Ovary (tissue), 10 donors: ENCODE measurements at places on chromosomes 3 and 15. TPM values are rescaled to one million over a fixed set of nuclear protein-coding genes. Genes with fewer than 3 reads are reported as not detected.

GRCh38 chr15:58584789-58585461, 153.1 kb downstream of the LIPC start:
- H3K27ac ChIP-seq, result no peak overlapping the region
- H3K4me3 ChIP-seq, result no peak overlapping the region
- H3K4me1 ChIP-seq, result no peaks in the 10 kb centered on the region
- H3K27me3 ChIP-seq, result no peaks in the 10 kb centered on the region
- no peak for DNase-seq
- no peaks in the 10 kb centered on the region for H3K36me3 ChIP-seq

DNA sequence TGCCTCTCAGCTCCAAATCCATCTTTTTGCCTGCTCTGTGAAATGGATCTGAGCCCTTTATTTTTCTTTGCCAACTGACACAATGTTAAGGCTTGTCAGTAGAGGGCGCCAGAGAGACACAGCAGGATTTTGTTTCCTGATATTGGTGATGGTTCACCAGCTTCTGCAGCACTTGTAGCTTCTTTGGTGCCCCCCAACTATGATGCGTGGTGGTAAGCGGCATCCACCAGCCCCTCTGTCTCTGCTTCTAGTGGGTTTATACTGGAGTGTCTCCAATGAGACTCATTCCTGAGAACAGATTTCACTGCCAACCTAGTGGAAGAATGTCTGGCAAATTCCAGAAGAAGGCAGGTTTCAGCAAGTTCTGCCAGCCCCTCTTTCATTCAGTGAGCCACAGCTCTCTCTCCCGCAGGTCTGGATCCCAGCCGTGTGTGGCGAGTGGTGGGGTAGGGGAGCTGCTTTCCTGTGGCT, 471.9 kb upstream of the FRG2C start:
- DNase-seq, result no peak
- no peaks in the 10 kb centered on the region for H3K36me3 ChIP-seq
- no peak overlapping the region for H3K27ac ChIP-seq
- H3K4me1 ChIP-seq, result no peaks in the 10 kb centered on the region
- H3K4me3 ChIP-seq, result no peak overlapping the region

- no peaks in the 10 kb centered on the region for H3K27me3 ChIP-seq
- no peak overlapping the region for H3K27ac ChIP-seq
- no peak for DNase-seq
- no peaks in the 10 kb centered on the region for H3K36me3 ChIP-seq
Observed at GRCh38 chr3:32373844-32374243, 17.8 kb upstream of the CMTM7 start.

DNA sequence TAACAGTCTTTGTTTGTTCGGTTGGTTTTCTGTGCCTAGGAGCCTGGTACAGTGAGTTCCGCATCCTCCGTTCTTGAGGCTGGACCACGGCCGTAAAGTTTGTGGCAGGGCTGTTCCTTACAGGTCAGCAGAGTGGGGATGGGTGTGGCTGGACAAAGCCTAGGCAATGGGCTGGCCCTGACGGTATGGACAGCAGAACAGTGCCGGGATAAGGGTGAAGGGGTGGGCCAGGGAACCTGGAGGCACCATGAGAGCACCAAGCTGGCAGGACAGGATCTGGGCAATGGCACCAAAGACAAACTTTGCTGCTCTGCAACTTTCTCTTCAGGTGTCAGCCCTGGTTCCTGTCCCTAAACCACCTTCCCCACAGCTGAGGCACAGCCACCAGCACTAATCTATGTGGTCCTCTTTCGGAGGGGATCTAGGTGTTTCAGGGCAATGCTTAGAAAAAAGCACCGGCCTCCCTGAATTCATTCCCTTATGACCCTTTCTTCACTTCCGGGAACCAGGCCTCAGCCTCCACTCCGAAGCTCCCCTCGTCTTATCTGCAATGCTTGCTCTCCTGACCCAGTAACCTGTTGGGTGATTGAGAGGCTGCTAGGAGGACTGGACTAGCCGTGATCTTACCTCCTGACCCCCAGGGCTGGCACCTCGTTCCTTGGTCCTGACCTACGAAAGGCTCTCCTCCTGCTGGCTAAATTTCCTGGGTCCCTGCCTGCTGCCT, 54.4 kb downstream of the KLHL6 start:
- no peak for DNase-seq
- no peak overlapping the region for H3K27ac ChIP-seq
- no peak overlapping the region for H3K4me3 ChIP-seq
- no peaks in the 10 kb centered on the region for H3K27me3 ChIP-seq
- H3K36me3 ChIP-seq, result no peaks in the 10 kb centered on the region

DNA sequence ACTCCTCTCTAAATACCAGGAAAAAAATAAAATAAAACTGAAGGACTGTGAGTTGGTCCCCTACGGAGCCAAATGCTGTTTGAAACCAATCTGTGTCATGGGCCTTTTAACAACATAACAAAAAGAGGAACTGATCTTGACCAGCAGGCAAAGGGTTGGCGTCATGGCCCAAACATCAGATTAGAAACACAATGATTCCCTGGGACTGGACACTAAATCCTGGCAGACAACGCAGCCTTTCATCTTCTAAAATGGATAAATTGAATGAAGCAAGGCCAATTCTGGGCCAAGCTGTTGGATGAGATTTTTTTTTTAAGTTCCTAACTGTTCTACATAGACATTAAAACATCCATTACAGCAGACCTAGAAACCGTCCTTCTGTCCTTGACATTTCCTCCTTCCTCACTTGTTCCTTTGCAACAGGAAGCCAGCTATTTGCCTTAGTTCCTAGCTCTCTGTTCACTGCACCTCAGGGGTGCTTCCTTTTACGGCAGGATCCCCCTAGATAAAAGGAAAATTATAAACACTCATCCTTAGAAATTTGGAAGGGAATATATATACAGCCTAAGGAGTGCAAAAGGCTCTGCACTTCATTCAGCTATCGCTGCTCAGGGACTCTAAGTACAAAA, 21.6 kb upstream of the TAFA4 start:
- no peaks in the 10 kb centered on the region for H3K36me3 ChIP-seq
- no peak overlapping the region for H3K4me3 ChIP-seq
- no peak for DNase-seq
- H3K27me3 ChIP-seq, result no peaks in the 10 kb centered on the region
- peaks cover 6% of the 10 kb centered on the region for H3K4me1 ChIP-seq
- H3K27ac ChIP-seq, result no peak overlapping the region

- H3K36me3 ChIP-seq, result no peaks in the 10 kb centered on the region
- peak; percentile 82 for DNase-seq
- H3K27me3 ChIP-seq, result no peaks in the 10 kb centered on the region
- H3K27ac ChIP-seq, result no peak overlapping the region
- no peak overlapping the region for H3K4me3 ChIP-seq
- peaks cover 18% of the 10 kb centered on the region for H3K4me1 ChIP-seq
Observed at GRCh38 chr15:65211482-65211982, 259 bp upstream of the CILP start.

DNA sequence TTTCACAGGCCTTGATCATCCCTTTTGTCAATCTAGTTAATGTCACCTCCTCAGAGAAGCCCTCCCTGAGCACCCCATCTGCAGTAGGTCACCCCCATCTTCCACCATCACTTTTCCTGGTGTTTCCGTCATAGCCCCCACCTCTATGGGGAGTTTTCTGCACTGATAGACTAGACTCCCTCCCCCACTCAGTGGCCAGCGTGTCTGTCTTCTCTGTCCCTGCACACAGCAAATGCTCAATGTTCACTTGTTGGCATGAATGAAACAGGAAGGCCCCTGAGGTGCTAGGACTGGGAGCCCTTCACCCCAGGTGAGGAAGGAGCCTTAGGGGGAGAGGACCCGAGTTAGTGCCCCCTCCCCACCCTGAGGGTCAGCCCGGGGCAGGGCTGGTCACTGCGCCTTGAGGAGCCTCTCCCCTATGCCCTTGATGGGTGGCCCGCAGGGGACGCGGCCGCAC, 15.8 kb upstream of the FANCD2 start:
- peak overlapping the region; percentile 44 for H3K4me3 ChIP-seq
- no peaks in the 10 kb centered on the region for H3K36me3 ChIP-seq
- H3K27ac ChIP-seq, result no peak overlapping the region
- peaks cover 9% of the 10 kb centered on the region for H3K4me1 ChIP-seq
- H3K27me3 ChIP-seq, result no peaks in the 10 kb centered on the region
- DNase-seq, result no peak

- H3K4me1 ChIP-seq, result no peaks in the 10 kb centered on the region
- H3K27ac ChIP-seq, result no peak overlapping the region
- no peak for DNase-seq
- no peaks in the 10 kb centered on the region for H3K27me3 ChIP-seq
Observed at GRCh38 chr3:164486150-164486549, 592.1 kb downstream of the SI start.

GRCh38 chr3:9781978-9782603, 10.2 kb downstream of the TADA3 start:
- no peaks in the 10 kb centered on the region for H3K36me3 ChIP-seq
- no peak overlapping the region for H3K4me3 ChIP-seq
- no peaks in the 10 kb centered on the region for H3K27me3 ChIP-seq

DNA sequence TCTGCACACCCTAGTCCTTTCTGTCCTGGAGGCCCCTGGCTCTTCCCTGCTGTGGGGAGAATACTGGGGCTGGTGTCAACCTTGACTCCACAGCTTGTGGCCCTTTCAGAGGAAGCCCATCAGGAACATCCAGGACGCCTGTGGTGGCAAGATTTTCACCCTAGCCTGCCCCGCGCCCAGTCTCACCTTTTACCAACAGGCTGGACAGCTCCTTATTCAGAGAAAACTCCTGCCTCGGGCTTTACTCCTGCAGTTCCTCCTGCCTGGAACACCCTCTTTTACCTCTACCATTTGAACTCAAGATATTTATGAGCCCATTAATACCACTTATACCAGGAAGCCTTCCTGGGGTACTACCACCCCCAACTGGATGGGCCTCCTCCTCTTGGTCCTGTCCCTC, 2.7 kb upstream of the CACNA2D2 start:
- peaks cover 5% of the 10 kb centered on the region for H3K4me1 ChIP-seq
- no peak for DNase-seq
- no peaks in the 10 kb centered on the region for H3K27me3 ChIP-seq
- H3K36me3 ChIP-seq, result no peaks in the 10 kb centered on the region

GRCh38 chr3:137582484-137582883, 181.6 kb upstream of the SOX14 start:
- DNase-seq, result no peak
- H3K4me3 ChIP-seq, result no peak overlapping the region
- no peak overlapping the region for H3K27ac ChIP-seq
- no peaks in the 10 kb centered on the region for H3K27me3 ChIP-seq

GRCh38 chr3:18593231-18593630, 168.1 kb upstream of the SATB1 start:
- H3K4me1 ChIP-seq, result no peaks in the 10 kb centered on the region
- no peak overlapping the region for H3K27ac ChIP-seq
- no peak for DNase-seq
- no peak overlapping the region for H3K4me3 ChIP-seq
- no peaks in the 10 kb centered on the region for H3K27me3 ChIP-seq
- no peaks in the 10 kb centered on the region for H3K36me3 ChIP-seq

GRCh38 chr3:53691885-53692284, 154.3 kb downstream of the CHDH start:
- H3K4me3 ChIP-seq, result no peak overlapping the region
- H3K4me1 ChIP-seq, result no peaks in the 10 kb centered on the region
- H3K27me3 ChIP-seq, result no peaks in the 10 kb centered on the region
- H3K27ac ChIP-seq, result no peak overlapping the region
- DNase-seq, result no peak
- no peaks in the 10 kb centered on the region for H3K36me3 ChIP-seq

DNA sequence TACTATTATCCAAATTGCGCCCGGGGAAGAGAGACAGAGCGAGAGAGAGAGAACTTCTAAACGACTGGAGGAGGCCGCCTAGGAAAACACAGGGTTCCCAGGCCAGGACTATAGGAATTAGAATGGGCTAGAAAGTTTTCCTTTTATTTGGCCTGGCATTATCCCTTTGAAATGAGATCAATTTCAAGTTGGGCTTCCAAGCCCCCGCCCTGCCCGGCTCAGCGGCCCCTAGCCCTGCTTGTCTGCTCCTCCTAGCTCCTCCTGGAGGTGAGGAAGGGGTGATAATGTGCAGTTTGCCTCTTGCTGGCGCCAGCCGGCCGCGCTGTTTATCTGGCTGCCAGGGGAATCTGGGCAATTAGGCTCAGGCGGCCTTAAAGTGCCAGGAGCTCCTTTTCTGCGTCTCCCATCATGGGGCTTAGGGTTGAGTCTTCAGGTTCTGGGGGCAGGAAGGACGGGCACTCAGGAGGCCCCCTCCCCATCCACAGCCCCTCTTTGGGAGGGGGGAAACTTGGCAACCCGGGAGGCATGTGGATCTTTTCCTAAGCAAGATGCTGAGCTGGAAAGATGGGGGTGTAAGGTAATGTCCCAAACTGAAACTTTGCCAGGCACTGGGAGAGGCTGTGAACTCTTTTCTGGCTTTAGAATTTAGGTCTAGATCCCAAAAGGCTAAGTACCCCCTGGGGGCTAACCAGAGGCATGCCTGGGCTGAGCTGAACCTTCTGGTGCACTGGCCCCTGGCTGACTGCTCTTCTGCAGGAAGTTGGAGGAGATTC, 5.5 kb downstream of the SMAD6 start:
- H3K36me3 ChIP-seq, result no peaks in the 10 kb centered on the region
- no peaks in the 10 kb centered on the region for H3K27me3 ChIP-seq
- H3K4me1 ChIP-seq, result peaks cover 25% of the 10 kb centered on the region
- H3K27ac ChIP-seq, result no peak overlapping the region
- DNase-seq, result peak; percentile 72

- H3K27me3 ChIP-seq, result no peaks in the 10 kb centered on the region
- no peak for DNase-seq
- no peak overlapping the region for H3K4me3 ChIP-seq
- H3K4me1 ChIP-seq, result no peaks in the 10 kb centered on the region
Observed at GRCh38 chr3:136621628-136622027, 130.6 kb downstream of the STAG1 start.

- H3K36me3 ChIP-seq, result no peaks in the 10 kb centered on the region
- DNase-seq, result no peak
- no peak overlapping the region for H3K27ac ChIP-seq
- H3K4me1 ChIP-seq, result peaks cover 4% of the 10 kb centered on the region
Observed at GRCh38 chr15:66400351-66400774, 13.7 kb downstream of the MAP2K1 start.

Gene SNTN
- 1.8 TPM for total RNA-seq

Gene BCHE
- total RNA-seq, result 14.5 TPM

Gene RASGRF1
- 0.23 TPM for total RNA-seq

Gene OCA2
- 1.3 TPM for total RNA-seq

Gene ADGRG7
- total RNA-seq, result not detected

Gene SENP5
- total RNA-seq, result 31.4 TPM

Gene LTK
- 0.30 TPM for total RNA-seq

Gene ISLR
- 160 TPM for total RNA-seq

Gene CIDEC
- not detected for total RNA-seq

Gene LRRC31
- total RNA-seq, result not detected

Gene H1-8
- total RNA-seq, result not detected
